ENCODE measurements at places on chromosomes 3 and 15. TPM values are rescaled to one million over a fixed set of nuclear protein-coding genes. Genes with fewer than 3 reads are reported as not detected.

DNA sequence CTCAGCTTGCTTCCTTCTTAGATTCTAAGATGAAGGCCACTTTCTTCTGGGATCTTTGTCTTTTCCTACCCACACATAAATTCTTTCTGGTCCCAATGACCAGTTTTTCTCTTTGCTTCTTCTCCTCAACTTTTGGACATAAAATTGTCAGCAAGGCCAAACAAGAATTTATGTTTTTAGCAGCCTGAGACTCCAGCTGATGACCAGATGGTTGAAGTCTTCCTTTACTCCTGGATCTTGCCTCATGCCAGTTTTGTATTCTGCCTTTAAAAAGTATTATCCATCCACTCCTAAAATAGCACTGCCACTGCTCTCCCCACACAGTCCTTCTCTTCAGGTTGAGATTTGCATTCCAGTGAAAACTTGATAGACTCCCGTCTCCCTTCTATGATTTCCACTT, 236.0 kb downstream of the VPS13C start:
- H3K27me3 ChIP-seq, result peaks cover 3% of the 10 kb centered on the region
- no peak overlapping the region for H3K4me3 ChIP-seq
- no peak for DNase-seq
- no peaks in the 10 kb centered on the region for H3K36me3 ChIP-seq

DNA sequence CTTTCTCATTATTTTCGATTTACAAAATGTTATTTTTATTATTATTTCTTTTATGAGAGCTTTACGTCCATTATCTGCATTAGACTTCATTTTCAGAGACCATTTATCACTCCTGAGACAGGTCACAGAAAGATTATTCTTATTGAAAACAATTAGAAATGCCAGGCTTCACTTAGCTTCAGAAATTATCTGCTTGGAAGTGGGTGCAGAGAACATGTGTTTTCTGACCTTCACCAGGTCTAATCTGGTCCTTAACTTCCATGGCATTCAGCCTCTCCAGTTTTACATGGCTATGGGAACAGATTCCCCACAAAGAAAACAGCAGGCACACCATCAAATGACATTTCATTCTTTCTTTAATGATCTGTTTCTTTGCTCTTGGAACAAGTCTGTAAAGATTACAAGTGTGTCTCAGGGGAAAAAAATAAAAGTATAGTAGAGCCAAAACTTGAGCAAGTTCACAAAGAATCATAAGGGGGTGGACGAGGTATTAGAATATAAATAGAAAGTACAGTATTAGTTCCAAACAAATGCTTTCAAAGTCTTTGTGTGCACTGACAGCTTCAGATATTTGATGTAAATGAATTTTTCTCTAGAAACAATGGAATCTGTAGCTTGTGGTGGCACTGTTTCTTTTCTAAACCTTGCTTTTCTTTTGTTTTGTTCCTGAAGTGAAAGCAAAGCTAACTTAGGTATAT, 294.2 kb upstream of the MEIS2 start:
- no peak overlapping the region for H3K4me3 ChIP-seq
- no peaks in the 10 kb centered on the region for H3K36me3 ChIP-seq
- DNase-seq, result no peak
- H3K27me3 ChIP-seq, result no peaks in the 10 kb centered on the region

The DET1 gene
- polyA plus RNA-seq, result 3.8 TPM

DNA sequence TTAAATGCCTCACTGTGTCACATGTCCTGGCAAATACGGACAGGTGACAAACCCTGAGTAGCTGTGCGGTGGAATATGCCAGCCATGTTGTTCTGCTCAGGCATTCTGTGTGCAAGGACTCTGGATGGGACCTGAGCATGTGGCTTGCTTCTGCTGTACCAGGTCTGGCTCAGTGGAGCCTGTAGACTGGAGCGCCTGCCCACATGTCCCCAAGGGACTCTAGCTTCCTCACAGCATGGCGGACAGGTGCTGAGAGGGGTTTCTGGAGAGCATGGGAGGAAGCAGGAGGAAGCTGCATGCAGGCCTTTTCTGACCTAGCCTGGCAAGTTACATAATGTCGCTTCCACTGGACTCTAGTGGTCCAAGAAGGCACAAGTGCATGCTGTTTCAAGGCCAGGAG, 96.3 kb downstream of the PLXNA1 start:
- peaks cover 8% of the 10 kb centered on the region for H3K27me3 ChIP-seq
- H3K4me1 ChIP-seq, result no peaks in the 10 kb centered on the region
- no peak overlapping the region for H3K27ac ChIP-seq
- H3K4me3 ChIP-seq, result no peak overlapping the region

DNA sequence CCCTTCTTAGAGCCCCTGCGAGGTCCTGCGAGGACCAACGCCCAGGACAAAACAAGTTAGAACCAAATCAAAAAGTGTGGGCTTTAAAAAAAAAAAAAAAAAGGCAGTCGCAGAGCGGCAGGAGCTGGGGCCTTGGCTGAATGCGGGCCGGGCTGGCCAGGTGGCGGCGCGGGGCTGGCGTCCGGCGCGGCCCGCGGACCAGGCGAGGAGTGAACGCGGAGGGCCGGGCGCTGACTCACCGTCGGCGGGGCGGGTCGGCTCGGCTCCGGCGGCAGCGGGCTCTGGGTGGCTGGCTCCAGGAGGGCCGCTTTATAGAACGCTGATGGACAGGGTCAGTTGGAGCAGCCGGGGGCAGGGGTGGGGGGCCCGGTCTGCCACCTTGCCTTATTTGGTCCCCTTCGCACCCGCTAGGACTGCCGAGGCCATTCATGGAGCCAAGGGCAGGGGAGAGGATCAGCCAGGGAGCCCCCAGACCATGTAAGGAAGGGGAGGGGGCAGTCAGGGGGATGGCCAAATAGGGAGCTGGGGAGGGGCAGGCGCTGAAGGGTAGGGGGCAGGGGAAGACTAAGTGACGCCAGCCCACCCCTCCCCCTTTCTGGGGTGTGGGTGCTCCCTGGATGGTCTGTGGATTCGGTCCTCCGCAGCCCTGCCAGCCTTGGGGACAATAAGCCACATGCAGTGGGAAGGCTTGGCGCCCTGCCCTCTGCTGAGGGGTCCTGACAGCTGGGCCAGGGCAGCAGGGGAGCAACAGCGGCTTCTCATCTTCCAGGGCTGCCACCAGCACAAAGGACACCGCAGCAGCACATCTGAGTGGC, at the start of gene ACTC1:
TSS of gene ACTC1 (minus strand) at position 283 of the 815 bp plus-strand sequence. CDS start 741 bp downstream, outside the sequence.
- DNase-seq, result no peak
- H3K27ac ChIP-seq, result no peak within 1 kb of the TSS
- H3K4me3 ChIP-seq, result no peak within 1 kb of the TSS
- no peaks in the 10 kb centered on the region for H3K36me3 ChIP-seq
- H3K4me1 ChIP-seq, result no peaks in the 10 kb centered on the region
- H3K27me3 ChIP-seq, result peaks cover 50% of the 10 kb centered on the region

The GPR156 gene
- polyA plus RNA-seq, result not detected

GRCh38 chr3:182490596-182491491, 302.5 kb upstream of the ATP11B start:
- DNase-seq, result peak; percentile 35
- no peaks in the 10 kb centered on the region for H3K4me1 ChIP-seq
- no peaks in the 10 kb centered on the region for H3K36me3 ChIP-seq
- no peaks in the 10 kb centered on the region for H3K27me3 ChIP-seq

The GREM1 gene
- 39.6 TPM for polyA plus RNA-seq

DNA sequence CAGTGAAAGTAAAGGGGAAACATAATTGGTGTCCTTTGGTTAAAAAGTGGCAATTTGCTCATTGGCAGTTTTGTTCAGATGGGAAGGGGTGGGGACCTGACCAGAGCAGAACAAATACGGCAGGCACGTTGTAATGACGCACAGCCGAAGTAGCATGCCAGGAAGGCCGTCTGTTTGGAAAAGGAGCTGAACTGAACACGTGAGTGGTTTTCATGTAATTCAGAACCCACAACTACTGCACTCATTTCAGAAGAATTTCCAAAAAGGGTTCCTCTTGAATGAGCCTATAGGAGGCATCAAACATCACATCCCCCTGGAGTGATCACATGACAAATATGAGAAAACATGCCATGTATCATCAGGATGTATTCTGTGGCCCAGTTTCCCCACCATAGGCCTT, 42.9 kb upstream of the LMCD1 start:
- DNase-seq, result no peak
- H3K27ac ChIP-seq, result peak overlapping the region; percentile 43
- H3K27me3 ChIP-seq, result no peaks in the 10 kb centered on the region
- H3K36me3 ChIP-seq, result no peaks in the 10 kb centered on the region
- no peaks in the 10 kb centered on the region for H3K4me1 ChIP-seq

The SERPINI2 gene
- polyA plus RNA-seq, result 0.24 TPM

The MGLL gene
- polyA plus RNA-seq, result 43.8 TPM

GRCh38 chr3:60294181-60294580, 957.1 kb downstream of the FHIT start:
- no peaks in the 10 kb centered on the region for H3K27me3 ChIP-seq
- no peaks in the 10 kb centered on the region for H3K4me1 ChIP-seq
- DNase-seq, result no peak
- no peak overlapping the region for H3K27ac ChIP-seq
- no peaks in the 10 kb centered on the region for H3K36me3 ChIP-seq
- H3K4me3 ChIP-seq, result no peak overlapping the region

DNA sequence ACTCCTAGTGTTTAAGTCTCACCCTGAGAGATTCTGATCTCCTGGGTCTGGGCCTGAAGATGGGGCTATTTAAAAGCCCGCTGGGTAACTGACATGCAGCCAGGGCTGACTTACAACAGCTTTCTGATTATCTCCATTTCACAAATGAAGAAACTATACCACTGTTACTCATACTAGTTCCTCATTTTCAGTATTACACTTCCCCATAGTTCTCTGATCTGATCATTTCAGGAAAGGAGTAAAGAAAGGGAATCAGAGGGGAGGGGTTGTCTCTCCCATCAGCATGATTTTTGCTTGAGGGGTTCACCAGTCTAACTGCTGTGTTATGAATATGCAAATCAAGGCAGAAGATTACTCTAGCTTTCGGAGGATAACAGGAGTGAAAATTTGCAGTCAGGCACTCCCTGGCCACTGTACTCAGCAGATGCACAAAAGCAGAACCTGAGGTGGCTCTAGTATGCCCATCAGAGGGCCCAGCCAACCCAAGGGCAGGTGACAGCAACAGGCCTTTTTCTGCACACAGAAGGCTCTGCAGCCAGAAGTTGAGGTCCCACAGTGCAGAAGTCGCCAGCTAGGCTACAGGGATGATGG, 59.4 kb downstream of the DAPK2 start:
- DNase-seq, result no peak
- H3K36me3 ChIP-seq, result peaks cover 8% of the 10 kb centered on the region
- H3K27ac ChIP-seq, result no peak overlapping the region

- H3K4me3 ChIP-seq, result no peak overlapping the region
- H3K36me3 ChIP-seq, result peaks cover 57% of the 10 kb centered on the region
- peak; percentile 70 for DNase-seq
Measured at GRCh38 chr3:129490273-129490675, 38.2 kb upstream of the RHO start.

The CCDC191 gene
- polyA plus RNA-seq, result 1.6 TPM

The AP2M1 gene
- 260 TPM for polyA plus RNA-seq

- no peaks in the 10 kb centered on the region for H3K36me3 ChIP-seq
- peak overlapping the region; percentile 98 for H3K27ac ChIP-seq
- H3K27me3 ChIP-seq, result no peaks in the 10 kb centered on the region
- peaks cover 12% of the 10 kb centered on the region for H3K4me1 ChIP-seq
- DNase-seq, result no peak
Measured at GRCh38 chr3:38139191-38139590, 730 bp downstream of the MYD88 start.

DNA sequence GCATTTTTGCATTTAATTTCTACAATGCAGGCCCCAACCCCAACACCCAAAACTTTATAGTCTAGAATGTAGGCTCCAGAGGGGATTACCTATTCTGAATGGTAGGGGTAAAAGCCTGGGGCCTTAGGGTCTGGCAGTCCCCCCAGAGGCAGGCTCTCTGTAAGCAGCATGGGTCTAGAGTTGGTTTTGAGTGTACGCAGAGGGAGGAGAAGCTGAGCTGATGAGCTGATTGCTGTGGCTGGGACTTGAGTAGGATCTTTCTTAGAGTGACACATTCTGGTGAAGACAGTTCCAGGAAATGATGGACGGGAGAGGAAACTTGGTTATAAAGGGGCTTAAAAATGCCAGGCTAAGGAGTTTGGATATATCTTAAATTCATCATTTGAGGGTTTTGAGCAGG, 2.1 kb downstream of the LPP start:
- H3K27ac ChIP-seq, result peak overlapping the region; percentile 11
- peaks cover 5% of the 10 kb centered on the region for H3K36me3 ChIP-seq
- H3K4me3 ChIP-seq, result no peak overlapping the region
- no peak for DNase-seq
- H3K4me1 ChIP-seq, result peaks cover 56% of the 10 kb centered on the region

The TMF1 gene
- 12.5 TPM for polyA plus RNA-seq

DNA sequence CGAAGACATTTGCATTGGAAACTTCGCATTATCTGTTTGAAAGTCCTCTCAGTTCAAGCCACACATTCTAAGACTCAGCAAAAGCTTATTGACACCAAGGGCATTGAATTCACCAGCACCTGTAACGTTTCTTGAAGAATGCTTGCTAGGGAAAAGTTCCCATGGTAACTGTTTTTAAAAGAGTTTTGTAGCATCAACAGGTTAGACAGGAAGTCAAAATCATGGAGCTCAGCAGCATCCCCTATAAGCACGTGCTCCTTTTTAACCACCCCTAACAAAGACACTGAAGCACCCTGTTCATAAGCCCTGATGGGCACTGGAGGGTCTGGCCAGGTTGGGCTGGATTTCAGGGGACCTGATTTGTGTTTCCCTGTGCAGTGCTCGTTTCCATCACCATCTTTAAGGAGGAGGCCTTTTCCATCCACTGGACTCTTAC, 229.7 kb upstream of the BHLHE40 start:
- H3K4me3 ChIP-seq, result no peak overlapping the region
- no peaks in the 10 kb centered on the region for H3K27me3 ChIP-seq
- no peak for DNase-seq
- H3K36me3 ChIP-seq, result no peaks in the 10 kb centered on the region

The BTLA gene
- 0.55 TPM for polyA plus RNA-seq

- H3K4me3 ChIP-seq, result no peak overlapping the region
- H3K27ac ChIP-seq, result no peak overlapping the region
- no peaks in the 10 kb centered on the region for H3K36me3 ChIP-seq
Measured at GRCh38 chr3:101010296-101010695, 17.1 kb upstream of the ABI3BP start.

The APEH gene
- polyA plus RNA-seq, result 83.0 TPM

The CELSR3 gene
- polyA plus RNA-seq, result 1.7 TPM

DNA sequence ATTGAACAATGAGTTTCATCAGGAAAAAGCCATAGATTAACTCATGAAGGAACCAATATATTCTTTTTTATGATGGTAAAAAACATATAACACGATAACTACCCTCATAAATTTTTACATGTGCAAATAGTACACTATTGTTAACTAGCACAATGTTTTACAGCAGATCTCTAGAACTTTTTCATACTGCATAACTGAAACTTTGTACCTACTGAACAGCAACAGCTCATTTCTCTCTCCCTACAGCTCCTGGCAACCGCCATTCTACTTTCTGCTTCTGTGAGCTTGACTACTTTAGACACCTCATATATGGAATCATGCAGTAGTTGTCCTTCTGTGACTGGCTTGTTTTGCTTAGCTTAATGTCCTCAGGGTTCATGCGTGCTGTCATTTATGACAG, 235.4 kb downstream of the NFKBIZ start:
- no peak overlapping the region for H3K4me3 ChIP-seq
- H3K27ac ChIP-seq, result peak overlapping the region; percentile 80
- H3K27me3 ChIP-seq, result no peaks in the 10 kb centered on the region
- DNase-seq, result no peak
- peaks cover 4% of the 10 kb centered on the region for H3K4me1 ChIP-seq
- no peaks in the 10 kb centered on the region for H3K36me3 ChIP-seq

GRCh38 chr3:54988838-54989630, 61.2 kb upstream of the LRTM1 start:
- H3K27me3 ChIP-seq, result no peaks in the 10 kb centered on the region
- DNase-seq, result no peak
- H3K36me3 ChIP-seq, result no peaks in the 10 kb centered on the region
- H3K4me1 ChIP-seq, result peaks cover 10% of the 10 kb centered on the region
- H3K4me3 ChIP-seq, result no peak overlapping the region
- H3K27ac ChIP-seq, result no peak overlapping the region

GRCh38 chr3:178002113-178002512, 534.1 kb upstream of the KCNMB2 start:
- no peaks in the 10 kb centered on the region for H3K27me3 ChIP-seq
- no peaks in the 10 kb centered on the region for H3K4me1 ChIP-seq
- no peak overlapping the region for H3K27ac ChIP-seq
- no peak overlapping the region for H3K4me3 ChIP-seq

All from small intestine (tissue), 16 donors.